ENCODE measurements at places on chromosomes 2 and 18.

GRCh38 chr18:46042571-46043123 lies 29.4 kb downstream of the PSTPIP2 start:
- peak; percentile 70 for DNase-seq

DNA sequence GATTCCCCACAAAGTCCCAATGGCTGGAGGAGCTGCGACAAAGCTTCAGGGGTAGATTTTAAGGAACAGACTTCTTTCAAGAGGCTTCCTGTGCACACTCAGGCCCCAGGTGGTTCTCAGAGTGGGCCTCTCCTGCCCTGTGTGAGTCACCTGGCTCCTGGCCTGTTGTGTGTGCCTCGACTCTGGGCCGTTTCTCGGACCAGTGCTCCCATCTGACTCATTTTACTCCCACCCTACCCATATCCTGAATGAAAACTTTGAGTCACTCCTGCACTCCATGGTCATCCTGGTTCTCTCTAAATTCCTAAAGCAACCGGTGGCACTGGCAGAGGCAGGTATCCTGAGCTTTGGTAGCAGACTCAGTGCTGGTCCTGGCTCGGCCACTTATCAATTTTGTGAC lies 84.1 kb downstream of the CELF4 start:
- DNase-seq: peak; percentile 5

DNA sequence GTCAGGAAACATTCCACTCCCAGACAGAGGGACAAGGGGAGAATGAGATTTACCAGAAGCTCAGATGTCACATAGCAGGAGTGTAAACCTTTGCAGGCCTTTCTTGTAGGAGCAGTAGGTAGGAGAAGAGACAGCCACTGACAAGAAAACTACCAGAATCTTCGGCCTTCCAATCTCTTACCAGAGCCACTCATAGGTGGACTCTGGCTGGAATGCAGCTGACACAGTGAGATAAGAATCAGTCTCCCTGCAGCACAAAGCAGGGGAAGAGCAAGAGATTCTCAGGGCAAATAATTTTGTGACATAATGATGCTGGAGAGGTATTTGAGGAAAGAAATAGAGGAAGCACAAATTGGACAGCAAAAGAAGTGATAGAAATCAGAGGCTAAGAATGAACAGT lies 1534.5 kb downstream of the DPP10 start:
- no peak for DNase-seq

DNA sequence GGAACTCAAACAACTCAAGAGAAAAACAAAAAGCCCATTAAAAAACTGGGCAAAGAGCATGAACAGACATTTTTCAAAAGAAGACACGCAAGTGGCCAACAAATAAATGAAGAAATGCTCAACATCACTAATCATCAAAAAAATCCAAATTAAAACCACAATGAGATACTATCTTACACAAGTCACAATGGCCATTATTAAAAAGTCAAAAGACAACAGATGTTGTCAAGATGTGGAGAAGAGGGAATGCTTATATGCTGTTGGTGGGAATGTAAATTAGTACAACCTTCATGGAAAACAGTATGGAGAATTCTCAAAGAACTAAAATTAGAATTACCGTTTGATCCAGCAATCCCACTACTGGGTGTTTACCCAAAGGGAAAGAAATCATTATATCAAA lies 15.1 kb downstream of the LMAN1 start:
- no peak for DNase-seq

- peak; percentile 88 for DNase-seq
Measured at GRCh38 chr2:45315861-45316260, 295.2 kb downstream of the SRBD1 start.

- no peak for DNase-seq
Measured at GRCh38 chr2:151974988-151975387, 123.9 kb downstream of the CACNB4 start.

DNA sequence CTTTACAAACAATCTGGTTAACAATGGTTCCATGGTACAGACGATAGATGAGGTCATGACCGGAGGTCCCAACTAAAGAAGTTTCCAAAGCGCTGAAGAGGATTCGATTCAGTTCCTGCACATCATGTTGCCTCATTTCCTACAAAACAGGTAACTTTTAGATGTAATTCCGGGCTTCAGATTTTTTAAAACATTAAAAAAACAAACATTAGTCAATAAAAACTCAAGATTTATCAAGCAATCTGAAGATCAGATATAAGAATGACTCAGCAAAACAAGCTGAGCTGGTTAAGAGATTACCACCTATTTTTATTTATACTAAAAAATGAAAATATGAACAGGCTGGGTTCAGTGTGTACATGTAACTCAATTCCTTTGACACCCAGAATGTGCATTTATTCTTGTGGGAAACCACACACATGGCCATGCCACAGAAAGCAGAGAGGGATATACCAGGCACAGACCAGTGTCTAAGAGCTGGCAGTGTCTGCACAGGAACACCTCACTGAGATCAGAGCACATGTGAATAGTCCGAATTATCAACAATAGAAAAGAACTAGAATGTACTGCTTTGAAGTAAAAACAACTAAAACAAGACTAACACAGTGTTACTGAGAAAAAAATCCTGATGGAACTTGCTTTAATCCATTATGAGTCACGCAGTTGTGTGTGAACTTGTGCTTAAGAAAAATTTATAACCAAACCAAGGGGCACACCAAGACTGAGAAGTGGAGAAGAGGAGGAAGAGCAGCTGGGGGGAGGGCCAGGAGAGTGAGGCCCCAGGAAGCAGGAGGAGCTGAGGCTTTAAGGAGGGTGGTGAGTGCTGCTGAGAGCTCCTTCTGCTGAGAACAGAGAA lies 9.5 kb downstream of the USP40 start:
- peak; percentile 63 for DNase-seq

- no peak for DNase-seq
Measured at GRCh38 chr2:36296798-36297197, 58.8 kb upstream of the CRIM1 start.

- DNase-seq: peak; percentile 47
Measured at GRCh38 chr2:84942964-84943421, 28.0 kb upstream of the KCMF1 start.

- no peak for DNase-seq
Measured at GRCh38 chr2:11863103-11863502, 116.7 kb downstream of the LPIN1 start.

DNA sequence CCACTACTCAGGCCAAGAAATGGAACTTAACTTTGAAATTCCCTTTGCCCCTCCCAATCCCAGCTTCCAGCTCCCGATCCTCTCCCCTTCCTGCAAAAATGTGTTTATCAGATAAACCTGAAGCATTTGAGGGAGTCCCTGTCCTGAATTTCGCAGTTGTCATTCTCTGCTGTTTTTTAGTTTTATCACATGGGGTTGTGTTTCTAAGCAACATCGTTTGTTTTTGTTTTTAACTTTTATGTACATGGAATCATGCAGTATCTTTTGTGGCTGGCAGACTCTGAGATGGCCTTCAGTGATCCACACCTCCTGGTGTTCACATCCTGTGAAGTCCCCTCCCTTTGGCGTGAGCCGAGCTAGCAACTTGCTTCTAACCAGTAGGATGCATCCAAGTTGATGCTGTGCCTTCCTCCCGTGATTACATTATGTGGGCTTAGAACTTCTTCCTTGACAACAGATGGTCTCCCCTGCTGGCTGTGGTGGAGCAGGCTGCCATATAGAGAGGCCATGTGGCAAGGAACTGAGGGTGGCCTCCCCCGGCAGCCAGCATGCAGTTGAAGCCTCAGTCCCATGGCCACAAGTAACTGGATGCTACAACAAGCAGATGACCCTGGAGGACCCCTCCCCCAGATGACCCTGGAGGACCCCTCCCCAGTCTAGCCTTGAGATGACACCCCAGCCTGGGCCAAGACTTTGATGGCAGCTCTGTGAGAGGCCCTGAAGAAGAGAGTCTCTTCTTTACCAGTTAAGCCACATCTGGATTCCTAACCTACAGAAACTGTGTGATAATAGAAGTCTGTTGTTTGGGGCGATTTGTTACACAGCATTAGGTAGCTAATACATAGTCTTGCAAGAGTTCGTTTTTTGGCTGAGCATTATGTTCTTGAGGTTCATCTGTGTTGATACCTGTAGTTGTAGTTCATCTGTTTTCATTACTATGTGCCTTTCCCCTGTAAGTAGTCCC lies 27.7 kb downstream of the SH3BP4 start:
- DNase-seq: no peak

DNA sequence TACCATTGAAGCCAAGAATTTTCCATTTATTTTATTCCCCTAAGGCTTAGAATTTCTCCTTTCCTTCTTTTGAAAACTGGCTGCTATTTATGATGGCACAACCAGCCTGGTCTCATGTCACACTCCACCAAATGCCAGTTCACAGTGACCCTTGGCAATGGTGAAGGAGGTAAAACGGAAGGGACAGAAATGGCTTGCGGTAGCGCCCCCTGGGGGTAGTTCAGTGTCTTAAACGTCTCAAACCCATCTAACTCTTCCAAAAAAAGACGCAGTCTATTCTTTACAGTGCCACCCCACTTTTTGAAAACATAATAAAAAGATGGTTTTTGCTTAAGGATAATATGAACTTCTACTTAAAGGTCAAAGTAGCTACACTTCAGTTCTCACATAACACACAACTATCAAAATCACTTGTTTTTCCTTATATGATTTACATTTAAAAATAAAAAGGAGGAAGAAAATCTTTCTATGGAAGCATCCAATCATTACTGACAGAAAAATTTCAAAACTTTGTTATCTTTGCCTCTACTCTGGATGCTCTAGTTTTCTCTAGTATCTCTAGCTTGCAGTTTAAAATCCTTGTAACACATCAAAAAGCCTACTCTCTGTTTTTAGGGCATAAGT lies 28.0 kb downstream of the PNO1 start:
- peak; percentile 27 for DNase-seq

- no peak for DNase-seq
Measured at GRCh38 chr2:203897544-203897943, 30.0 kb downstream of the CTLA4 start.

DNA sequence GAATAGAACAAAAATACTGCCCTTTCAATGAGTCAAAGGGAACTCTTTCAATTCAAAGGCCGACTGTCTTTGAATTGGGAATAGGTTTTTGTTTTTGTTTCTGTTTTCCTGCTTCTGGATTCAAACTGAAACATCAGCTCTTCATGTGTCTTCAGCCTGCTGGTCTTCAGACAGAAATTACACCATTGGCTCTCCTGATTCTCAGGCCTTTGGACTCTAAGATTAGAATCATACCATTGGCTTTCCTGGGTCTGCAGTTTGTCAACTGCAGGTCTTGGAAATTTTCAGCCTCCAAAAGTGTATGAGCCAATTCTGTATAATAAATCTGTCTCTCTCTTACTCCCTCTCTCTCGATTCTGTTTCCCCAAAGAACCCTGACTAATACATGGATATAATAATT lies 31.1 kb downstream of the CTLA4 start:
- no peak for DNase-seq

- DNase-seq: no peak
Measured at GRCh38 chr2:33131749-33132148, 185.0 kb downstream of the LTBP1 start.

GRCh38 chr2:156511122-156511521 lies 74.9 kb downstream of the GPD2 start:
- no peak for DNase-seq

DNA sequence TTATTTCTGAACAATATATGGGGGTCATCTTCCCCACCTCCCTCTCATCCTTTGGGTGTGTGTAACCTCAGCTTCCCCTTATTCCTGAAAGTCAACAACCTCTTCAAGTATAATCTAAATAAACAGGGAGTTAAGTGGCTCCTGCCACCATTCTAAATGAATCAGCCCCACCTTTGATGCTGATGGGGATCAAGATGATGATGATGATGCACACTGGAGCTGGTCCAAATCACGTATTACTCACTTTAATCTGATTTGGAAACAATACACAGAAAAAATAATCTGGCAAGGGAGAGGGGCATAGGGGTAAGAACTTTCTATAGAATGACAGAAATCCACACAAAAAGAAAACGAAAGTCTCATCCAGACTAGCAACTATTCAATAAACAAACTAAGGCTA lies 7.1 kb downstream of the ACVR1 start:
- DNase-seq: no peak

DNA sequence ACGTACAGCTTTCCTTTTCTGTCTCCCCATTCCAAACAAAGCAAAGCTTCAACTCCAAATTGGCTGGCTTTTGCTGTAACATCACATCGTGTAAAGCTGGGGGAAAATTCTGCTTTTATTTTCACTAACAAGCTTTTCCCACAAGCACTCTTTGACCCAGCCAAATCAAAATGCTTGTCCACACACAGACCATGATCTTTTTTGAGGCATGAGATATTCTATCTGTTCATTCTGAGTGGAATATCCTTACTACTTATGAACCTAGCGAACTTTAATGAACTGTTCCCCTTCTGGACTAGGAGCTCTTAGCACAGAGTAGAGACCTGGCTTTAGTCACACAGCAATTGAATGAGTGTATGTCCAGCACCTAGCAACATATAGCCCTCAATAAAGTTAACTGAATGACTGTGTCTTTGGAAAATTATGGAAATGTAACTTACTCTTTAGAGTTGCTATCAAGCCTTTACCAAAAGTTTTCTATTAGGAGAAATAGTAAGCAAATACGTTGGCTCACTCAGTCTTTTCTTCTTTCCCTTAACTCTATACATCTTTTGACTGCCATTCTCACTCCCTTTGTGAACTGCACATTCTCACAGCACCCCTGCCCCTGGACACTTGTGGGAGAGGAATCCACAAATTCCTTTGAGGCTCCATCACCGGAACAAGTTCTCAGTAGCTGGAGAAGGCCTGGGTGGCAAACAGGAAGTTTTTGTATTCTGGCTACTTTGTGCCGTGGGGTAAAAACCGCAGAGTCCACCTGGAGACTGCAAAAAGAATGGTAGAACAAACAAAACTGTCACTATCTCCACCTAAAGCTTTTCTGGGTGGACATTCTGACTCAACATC lies 1.3 kb upstream of the UBE2E3 start:
- DNase-seq: peak; percentile 88

DNA sequence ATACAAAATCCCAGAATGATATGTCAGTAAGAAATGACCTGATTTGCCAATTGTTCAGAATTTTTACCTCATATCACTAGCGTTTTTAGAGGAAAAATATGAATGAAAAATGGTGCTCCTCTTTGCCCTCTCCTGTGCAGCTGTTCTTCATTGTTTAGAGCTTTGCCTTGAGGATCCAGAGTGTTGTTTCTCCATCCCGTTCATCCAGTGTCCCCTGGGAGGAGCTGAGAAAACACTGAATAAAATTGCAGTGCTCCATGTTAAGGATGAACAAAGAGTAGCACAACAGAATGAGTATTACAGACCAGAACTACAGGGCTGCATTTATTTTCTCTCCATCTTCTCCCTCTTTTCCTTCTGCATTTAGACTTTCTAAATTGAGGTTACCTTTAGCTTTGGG lies 133.1 kb downstream of the ADCYAP1 start:
- no peak for DNase-seq

DNA sequence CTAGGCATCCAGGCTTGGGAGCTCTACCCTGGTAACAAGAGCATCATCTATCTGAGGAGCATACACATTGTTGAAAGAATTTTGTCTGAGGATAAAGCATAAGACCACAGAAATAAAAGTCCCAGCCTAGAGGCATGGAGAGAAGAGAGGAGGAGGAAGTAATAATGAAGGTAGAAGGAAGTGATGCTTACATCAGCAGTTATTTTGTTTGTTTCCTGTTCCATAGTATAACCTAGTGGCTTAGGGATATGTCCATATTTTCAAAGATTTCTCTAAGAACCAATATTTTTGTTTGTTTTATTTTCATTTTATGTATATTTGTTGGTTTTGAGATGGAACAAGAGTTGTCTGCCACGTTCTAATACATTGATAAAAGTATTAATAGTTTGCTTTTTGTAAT lies 407.4 kb upstream of the SETBP1 start:
- DNase-seq: no peak

Data from fibroblast of lung (primary cell).